ENCODE measurements at places on chromosomes 3 and 15.

DNA sequence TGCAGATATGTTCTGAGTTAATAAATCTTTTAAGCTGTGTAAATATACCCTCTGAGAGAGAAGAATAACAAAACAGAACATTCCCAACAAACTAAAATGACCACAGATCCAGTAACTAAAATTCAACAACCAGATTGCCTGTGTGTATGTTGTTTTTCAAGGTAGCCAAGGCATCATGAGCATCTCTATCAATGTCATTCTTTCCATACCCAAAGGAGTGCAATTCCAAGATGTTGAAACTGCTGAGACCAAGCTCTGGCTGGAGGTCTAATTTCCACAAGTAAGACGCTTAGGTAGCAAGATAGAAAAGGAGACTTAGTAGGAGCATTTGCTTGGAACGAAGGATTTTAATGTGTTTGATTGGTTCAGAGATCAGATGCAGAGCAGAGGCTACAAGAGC lies 276.3 kb downstream of the RBMS3 start:
- peak; percentile 76 for DNase-seq

DNA sequence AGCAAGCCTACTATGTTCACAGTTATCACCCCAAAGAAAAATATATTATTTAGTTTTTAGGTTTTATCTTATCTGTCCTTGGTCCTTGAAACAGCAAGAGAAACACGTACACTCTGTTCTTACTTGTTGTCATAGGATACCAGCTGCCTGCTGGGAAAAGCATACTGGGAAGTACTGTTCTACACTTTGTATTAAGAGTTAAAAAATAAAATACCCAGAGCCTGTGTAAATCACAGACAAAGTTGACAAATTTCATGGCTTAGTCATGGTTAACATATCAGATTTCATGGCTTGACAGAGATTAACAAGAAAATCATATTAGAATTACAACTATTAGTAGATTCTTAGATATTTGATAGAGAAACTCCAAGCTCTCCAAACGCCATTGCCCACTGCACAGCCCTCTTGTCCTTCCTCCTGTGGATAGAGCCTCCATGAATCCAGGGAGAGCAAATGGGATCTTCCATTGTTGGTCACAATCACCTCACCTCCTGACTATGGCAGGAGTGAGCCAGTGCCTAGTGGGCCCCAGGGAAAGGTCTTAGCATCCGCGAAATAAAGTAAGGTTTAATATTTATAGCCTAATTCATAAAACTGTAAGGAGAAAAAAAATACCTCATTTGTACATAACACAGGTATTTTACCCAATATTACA lies 128.1 kb upstream of the WNT5A start:
- no peak for DNase-seq

- no peak for DNase-seq
These were observed 183.6 kb downstream of the POLQ start for GRCh38 chr3:121362035-121362734.

GRCh38 chr3:184588776-184589175 lies 27.2 kb downstream of the EPHB3 start:
- DNase-seq: no peak

DNA sequence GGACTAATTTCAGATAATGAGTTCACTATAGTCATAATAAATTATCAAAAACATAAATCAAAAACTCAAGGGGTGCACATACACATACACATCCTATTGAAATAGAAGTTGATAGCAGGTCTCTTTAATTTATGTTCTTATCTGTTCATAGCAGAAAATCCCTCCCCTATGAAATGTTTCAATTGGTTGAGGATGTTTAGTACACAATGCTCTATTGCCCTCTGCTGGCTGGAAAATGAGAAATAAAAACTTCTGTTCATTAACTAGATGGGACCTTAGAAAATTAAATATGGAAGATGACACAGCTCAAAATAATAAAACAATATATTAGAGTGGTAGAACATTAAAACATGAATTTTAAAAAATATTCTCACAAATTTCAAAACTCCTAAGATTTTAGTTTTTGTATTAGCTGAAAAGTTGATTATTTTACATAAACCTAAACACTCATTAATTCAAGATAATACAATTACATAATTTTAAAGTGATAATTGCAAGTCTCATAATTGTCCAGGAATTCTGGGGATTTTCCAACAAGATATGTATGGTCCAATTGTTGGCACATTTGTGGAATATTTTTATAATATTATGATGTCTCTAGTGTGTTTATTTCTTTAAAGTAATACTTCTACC lies 735.0 kb downstream of the ROBO1 start:
- DNase-seq: peak; percentile 74
